Cardiac ventricle fibroblast (primary cell): ENCODE measurements at places on chromosomes 4 and X. TPM values are rescaled to one million over a fixed set of nuclear protein-coding genes. Genes with fewer than 3 reads are reported as not detected.

The SLC9B2 gene
- total RNA-seq: 12.3 and 12.4 TPM in 2 replicates

The F8A1 gene
- total RNA-seq: 18.8 and 25.0 TPM in 2 replicates

The SOWAHB gene
- not detected in 2 replicates for total RNA-seq

The AMTN gene
- not detected in 2 replicates for total RNA-seq

The KIAA1210 gene
- total RNA-seq: not detected in 2 replicates

The RADX gene
- total RNA-seq: 0.19 TPM in 1 of 2 replicates, not detected in the other

The F9 gene
- not detected in 2 replicates for total RNA-seq

The NEIL3 gene
- 0.39 and 0.87 TPM in 2 replicates for total RNA-seq

The GUCY1A1 gene
- 8.5 and 10.3 TPM in 2 replicates for total RNA-seq

The SUPT20HL1 gene
- total RNA-seq: not detected in 2 replicates

The PDE5A gene
- total RNA-seq: 7.3 and 8.2 TPM in 2 replicates

The SPANXA2 gene
- total RNA-seq: not detected in 2 replicates
